Thyroid gland (tissue), 4 donors: ENCODE measurements at places on chromosomes 13 and 19.

DNA sequence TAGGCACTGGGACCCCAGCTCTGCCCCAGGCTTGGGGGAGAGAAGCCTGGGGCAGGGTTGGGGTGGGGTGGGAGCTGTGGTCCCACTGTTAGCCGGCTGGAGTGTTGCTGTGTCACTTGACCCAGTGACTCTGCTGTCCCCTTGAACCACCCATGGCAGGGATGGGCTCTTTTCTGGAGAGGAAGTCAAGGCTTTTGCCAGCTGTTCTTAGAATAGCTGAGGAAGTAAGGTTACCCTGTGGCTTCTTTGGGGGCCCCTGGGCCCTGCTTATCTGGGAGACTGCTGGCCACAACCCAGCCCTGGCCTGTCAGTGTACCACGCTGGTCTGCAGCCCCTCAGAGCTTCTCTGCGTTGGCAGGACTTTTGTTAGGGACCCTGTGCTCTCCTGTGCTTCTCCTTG is 9.1 kb downstream of the PNPLA6 start:
- no peak for DNase-seq

DNA sequence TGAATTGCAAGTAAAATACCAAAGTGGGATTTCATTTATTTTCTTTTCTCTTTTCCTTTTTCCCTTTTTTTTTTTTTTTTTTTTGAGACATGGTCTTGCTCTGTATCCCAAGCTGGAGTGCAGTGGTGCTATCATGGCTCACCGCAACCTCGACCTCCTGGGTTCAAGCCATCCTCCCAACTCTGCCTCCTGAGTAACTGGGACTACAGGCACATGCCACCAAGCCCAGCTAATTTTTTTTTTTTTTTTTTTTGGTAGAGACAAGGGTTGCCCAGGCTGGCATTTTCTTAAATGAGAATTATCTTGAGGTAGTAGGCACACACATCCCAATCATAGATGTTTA is 68.5 kb upstream of the GPR183 start:
- DNase-seq: no peak

DNA sequence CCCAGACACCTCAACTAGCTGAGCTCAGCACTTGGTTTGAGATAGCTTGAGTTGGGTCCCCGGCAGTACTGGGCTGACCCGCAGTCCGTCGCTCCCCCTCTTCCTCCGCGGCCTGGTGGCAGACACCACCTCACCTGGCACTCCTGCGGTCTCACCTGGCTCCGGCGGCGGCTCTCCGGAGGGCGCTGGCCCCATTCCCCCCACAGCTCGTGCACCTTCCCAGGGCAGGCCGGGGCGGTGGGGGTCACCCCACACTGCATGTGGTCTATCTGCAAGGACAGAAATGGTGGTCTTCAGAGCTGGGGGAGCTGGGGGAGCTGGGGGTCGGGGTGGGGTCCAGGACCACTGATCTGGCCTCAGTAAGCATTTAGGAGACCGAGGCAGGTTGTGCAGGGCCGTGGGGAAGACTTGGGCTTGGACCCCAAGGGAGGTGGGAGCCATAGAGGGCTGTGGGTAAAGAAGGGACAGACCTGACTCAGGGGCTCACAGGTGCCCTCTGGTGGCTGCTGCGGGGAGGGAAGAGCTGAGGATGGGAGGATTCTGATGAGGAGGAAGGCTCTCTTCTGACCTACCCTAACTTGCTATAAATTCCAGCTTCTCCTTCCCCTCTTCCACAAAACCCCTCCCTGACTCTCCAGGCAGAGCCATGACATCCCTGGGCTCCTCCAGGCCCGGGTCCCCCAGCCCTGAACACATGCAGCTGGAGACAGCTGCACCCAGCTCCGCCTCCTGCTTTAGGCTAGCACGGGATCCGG is 6.7 kb upstream of the PLIN4 start:
- DNase-seq: peak; percentile 40

GRCh38 chr13:22776394-22777186 is 404.2 kb upstream of the SGCG start:
- DNase-seq: no peak

- no peak for DNase-seq
These were observed 836.9 kb upstream of the PCDH9 start for GRCh38 chr13:68066879-68067513.

DNA sequence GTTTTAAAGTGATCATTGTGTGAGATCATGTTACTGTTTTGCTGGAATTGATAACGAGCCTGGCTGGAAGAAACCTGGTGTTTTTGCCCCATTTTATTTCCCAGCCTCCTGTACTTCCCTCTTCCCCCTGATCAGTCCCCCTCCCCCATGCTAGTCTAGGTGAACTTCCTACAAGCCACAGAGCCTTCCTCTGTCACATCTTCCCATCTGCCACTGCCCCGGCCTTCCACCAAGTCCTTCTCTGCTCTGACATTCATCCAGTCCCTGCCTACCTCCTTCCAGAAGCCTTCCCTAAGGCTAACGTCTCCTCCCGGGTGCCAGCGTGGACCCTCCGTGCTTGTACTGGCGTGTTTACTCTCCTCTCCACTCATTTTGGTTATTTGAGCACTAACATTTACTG is 14.3 kb downstream of the FARP1 start:
- no peak for DNase-seq

GRCh38 chr13:106649495-106649894 is 81.6 kb upstream of the ARGLU1 start:
- DNase-seq: no peak

- DNase-seq: no peak
These were observed 94.4 kb downstream of the COL4A1 start for GRCh38 chr13:110212529-110212928.

DNA sequence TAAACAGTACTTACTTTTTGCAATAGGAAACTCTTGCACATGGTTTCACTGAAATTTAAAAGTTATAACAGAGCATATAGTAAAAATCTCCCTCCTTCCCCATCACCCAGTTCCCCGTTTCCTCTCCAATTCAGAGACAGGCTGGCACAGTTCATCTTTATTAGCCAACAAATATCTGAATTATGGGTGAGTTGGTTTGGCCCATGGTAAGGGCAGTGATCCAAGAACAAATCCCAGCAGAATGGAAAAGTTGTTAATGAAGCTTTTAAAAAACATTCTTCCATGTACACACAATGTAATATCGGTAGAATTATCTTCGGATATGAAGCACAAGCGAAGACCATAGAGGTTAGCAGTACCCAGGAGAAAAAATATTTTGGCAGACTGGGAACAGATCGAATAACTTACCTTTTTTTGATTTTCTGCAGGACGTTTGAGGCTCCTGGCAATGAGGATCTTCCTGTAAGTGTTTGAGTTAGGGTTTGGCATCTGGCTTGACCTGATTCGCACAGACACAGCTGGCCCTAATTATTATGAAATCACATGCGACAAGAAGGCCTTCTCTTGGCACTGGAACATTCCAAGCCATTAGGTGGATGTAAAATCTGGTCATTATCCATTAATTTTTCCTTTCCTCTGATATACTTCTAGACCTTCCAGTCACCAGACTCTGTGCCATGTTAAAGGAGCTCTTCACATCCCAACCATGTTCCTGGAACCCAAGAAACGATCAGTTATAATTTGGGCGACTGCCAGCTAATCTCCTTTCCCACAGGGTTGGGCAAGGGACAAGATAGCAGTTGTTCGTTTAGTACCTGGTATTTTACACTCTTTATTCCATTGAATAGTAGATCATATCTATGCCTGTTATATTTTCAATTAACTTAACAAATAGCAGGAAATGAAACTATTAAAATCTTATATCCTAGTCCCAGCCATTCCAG is 139.4 kb upstream of the TSC22D1 start:
- no peak for DNase-seq

- no peak for DNase-seq
These were observed 64.2 kb downstream of the TEX29 start for GRCh38 chr13:111384441-111385182.

GRCh38 chr13:97879646-97880310 is 73.7 kb upstream of the IPO5 start:
- no peak for DNase-seq

- DNase-seq: no peak
These were observed 69.5 kb downstream of the DACH1 start for GRCh38 chr13:71797517-71797916.

- DNase-seq: peak; percentile 10
These were observed 344 bp downstream of the NHLRC3 start for GRCh38 chr13:39038569-39039030.

- peak; percentile 54 for DNase-seq
These were observed 10.4 kb downstream of the GJB2 start for GRCh38 chr13:20182231-20182846.

GRCh38 chr13:41641429-41641828 is 184.1 kb downstream of the RGCC start:
- no peak for DNase-seq

GRCh38 chr19:41871573-41872383 is 5.3 kb upstream of the CD79A start:
- no peak for DNase-seq

- DNase-seq: no peak
These were observed 76.9 kb downstream of the TEX29 start for GRCh38 chr13:111397202-111397880.

- DNase-seq: no peak
These were observed 163.0 kb downstream of the HS6ST3 start for GRCh38 chr13:96252903-96253302.

GRCh38 chr19:57887195-57887941 is 1.5 kb downstream of the ZNF814 start:
- DNase-seq: peak; percentile 26

GRCh38 chr19:17948931-17949930 is 16.4 kb downstream of the CCDC124 start:
- DNase-seq: no peak

- DNase-seq: no peak
These were observed 67.5 kb downstream of the B3GLCT start for GRCh38 chr13:31267126-31267784.

GRCh38 chr19:22026687-22027086 is 15.9 kb upstream of the ZNF208 start:
- DNase-seq: no peak

- DNase-seq: no peak
These were observed 292.9 kb downstream of the DNAJC15 start for GRCh38 chr13:43316281-43316680.

DNA sequence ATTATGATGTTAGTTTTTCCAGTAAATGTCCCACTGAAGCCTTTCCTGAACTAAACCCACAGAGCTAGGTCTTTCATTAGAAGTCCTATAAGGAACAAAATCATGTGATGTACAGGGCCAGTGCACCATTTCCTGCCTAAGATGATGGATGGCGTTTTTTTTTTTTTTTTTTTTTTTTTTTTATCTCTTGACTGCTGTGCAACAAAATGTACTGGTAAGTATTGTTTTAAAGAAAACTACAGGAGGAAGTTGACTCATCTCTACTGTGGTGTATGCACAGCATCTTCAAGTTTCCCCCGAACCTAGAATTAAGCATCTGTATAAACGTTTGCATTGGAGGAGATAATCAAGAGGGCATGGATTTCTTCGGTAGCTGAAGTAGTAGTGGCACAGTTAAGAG is 197.5 kb downstream of the NBEA start:
- DNase-seq: no peak

GRCh38 chr13:29934531-29935308 is 84.3 kb upstream of the UBL3 start:
- DNase-seq: no peak

GRCh38 chr19:48741129-48741999 is 954 bp upstream of the RASIP1 start:
- DNase-seq: no peak

GRCh38 chr19:5006821-5007220 is 37.9 kb downstream of the KDM4B start:
- no peak for DNase-seq

DNA sequence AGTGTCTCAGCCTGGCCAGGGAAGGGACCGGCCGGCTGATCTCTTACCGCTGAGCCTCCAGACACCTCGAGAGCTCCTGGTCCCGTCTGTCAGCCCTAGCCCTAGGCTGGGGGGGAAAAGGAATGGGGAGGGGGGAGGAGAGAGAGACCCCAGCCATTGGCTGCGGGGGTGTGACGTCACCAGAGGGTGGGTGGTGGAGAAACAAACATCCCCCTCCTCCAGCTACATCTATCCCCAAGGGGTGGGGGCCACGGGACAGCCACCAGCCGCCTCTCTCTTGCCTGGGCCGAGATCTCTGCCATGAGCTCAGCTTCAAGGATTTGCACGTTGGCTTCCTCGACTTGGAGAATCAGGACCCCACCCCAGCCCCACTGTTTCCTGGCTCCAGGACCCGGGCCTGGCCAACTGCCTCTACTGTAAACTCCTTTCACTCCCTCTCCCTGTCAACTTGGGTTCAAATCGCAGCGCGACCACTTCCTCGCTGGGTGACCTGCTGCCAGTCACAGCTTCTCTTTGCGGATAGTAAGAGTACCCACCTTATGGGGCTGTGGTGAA is at the start of gene PRX:
Gene PRX, minus strand, starts transcription at position 88 of the 555 bp plus-strand sequence. CDS start 5,446 bp downstream, outside the sequence.
- DNase-seq: no peak

DNA sequence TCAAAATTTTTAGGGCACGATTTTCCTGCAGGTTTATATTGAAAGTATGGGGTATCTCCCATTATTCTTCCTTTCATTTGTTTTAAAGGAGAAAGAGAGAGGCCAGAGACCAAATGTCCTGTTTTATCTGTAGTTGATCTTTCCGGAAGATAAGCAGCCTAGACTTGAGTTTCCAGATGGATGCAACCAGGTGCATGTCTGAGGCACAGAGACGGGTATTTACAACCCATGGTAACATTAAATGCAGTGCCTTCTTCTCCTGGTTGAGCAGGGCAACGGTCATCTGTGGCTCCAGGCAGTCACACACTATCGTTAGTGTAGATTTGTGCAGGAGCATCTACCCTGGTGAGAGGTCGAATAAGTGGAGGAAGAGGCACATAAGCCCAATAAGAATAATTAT is 1507.1 kb downstream of the UQCRFS1 start:
- DNase-seq: no peak

DNA sequence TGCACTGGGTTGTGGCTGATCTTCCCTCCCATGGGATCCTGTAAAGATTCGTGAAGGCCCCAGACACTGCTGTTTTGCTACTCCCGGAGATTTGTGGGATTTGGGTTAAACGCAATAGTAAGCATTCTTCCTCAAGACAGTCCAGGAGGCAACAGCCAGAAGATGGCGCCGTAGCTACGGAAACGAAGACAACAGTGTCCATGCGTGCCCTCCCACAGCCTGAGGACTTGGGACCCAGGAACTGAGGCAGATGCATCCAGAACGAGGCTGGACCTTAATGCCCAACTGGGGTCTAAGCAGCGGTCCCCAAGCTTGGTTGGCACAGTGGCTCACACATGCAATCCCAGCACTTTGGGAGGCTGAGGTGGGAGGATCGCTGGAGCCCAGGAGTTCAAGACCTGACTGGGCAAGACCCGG is 57.6 kb upstream of the ZNF507 start:
- DNase-seq: peak; percentile 40
